ENCODE measurements at places on chromosomes 1 and 21. TPM values are rescaled to one million over a fixed set of nuclear protein-coding genes. Genes with fewer than 3 reads are reported as not detected.

The KIF26B gene
- total RNA-seq: 1.0 TPM

The VWA1 gene
- total RNA-seq: 12.7 TPM

The PLD5 gene
- not detected for total RNA-seq

The PLOD1 gene
- total RNA-seq: 359 TPM

The POU2F1 gene
- 5.6 TPM for total RNA-seq

The LORICRIN gene
- not detected for total RNA-seq

The EPHA2 gene
- total RNA-seq: 121 TPM

The IL22RA1 gene
- not detected for total RNA-seq

The DISP3 gene
- not detected for total RNA-seq

The DNM3 gene
- total RNA-seq: 8.2 TPM

The AVPR1B gene
- 0.05 TPM for total RNA-seq

The TAS1R1 gene
- total RNA-seq: under 0.01 TPM

The ITLN2 gene
- total RNA-seq: not detected

The PRMT2 gene
- total RNA-seq: 158 TPM

All from dermis blood vessel endothelial cell (primary cell).